ENCODE measurements at places on chromosomes 7 and 10. TPM values are rescaled to one million over a fixed set of nuclear protein-coding genes. Genes with fewer than 3 reads are reported as not detected.

The CALN1 gene
- under 0.01 TPM for total RNA-seq

The GRM3 gene
- total RNA-seq, result not detected

The ARHGEF5 gene
- 22.6 TPM for total RNA-seq

The FOXI2 gene
- total RNA-seq, result 0.21 TPM

The SKAP2 gene
- total RNA-seq, result 22.0 TPM

The OR2A7 gene
- total RNA-seq, result 2.8 TPM

The FKBP6 gene
- total RNA-seq, result not detected

The UCMA gene
- total RNA-seq, result not detected

The SPDYE2B gene
- not detected for total RNA-seq

The C7orf57 gene
- 0.34 TPM for total RNA-seq

The PDE6C gene
- total RNA-seq, result not detected

DNA sequence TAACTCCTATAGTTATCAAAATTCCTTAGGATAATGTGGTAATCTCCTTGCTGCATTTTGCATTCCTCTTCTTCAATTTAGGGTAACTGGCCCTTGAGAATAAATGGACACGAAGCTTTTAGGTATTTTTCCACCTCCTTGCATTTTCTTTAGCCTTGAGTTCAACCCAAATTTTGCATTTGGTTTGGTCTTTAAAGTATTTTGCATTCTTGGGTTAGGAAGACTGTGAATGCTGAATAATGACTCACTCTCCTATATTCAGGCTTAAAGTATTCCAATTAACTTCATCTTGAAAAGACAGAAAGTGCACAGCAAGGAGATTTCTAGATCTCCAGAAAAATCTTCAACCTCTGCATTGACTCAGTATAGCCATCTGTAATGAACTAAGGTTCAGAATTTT is 47.3 kb downstream of the TFPI2 start:
- no peak for DNase-seq

DNA sequence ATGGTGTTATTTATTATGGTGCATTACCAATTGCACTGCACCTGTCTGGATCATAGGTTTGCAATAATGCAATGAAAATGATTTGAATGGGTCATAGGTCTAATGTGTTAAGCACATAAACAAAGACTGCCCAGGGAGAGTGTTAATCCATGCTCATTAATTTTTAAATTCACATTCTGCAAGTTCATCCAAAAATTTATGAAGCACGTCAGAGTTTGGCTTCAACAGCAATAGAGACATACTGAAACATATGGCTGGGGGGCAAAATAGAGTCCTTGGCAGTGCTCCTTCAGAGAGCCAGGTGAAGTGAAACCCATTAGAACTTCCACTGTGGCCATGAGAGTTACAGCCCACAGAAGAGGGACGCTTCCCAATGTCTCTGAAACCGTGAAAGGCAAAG is 441.1 kb downstream of the POM121L12 start:
- no peak for DNase-seq

- no peak for DNase-seq
These were observed 114.1 kb upstream of the CARD11 start for GRCh38 chr7:3157566-3158287.

DNA sequence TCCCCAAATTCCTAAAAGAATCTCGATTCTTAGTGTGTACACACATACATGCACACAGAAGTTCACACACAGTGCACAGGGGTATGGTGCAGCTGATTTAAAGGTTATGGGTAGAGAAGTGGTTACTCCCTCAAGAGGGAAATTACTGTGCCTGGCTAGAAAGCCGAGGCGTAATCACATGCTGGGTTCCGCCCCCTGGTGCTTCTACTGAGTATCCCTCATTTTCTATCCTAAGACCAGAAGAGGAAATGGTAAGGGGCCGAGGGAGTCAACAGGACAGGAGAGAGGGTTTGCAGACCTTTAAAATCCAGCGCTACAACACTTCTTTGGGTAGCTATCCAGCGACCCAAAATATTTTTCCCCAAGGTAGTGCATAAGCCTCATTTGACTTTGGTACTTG is 147.3 kb upstream of the TMEM196 start:
- no peak for DNase-seq

DNA sequence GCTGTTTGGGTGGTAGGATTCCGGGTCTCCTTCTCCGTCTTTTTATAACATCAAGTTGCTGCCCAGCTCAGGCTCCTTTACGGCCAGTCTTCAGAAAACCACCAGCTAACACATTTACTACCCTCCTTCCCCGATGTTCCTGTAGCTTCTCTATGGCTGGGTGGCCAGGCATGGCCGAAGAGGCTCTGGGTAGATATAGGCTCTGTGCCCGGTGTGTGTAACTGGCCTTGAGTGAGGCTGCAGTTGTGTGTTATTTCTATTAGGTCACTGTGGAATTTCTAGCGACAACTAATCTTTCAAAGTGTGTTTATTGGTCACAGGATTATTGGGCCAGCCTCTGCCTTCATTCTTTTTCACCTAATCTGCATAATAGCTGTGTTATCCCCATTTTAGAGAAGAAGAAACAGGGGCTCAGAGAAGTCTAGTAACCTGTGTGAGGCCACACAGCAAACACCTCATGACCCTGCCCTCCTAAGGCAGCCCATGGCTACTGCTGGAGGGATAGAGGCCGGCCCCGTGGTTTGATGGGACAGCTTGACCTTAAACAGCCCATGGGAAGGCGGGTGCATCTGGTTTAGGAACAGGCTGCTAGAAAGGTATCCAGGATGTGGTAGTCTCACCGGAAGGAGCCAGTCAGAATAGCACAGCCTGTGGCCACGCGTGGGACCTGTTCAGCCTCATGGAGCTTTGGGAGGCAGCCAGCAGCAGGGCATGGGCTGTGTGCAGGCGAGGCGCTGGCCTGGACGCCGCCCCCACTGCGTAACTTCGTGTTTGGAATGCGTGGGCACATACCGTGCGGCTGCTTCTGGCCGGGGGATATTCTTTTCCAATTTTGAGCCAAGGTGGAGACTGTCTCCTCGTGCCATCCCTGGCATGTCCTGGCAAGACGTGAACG is 29.7 kb downstream of the HTRA1 start:
- DNase-seq, result no peak

DNA sequence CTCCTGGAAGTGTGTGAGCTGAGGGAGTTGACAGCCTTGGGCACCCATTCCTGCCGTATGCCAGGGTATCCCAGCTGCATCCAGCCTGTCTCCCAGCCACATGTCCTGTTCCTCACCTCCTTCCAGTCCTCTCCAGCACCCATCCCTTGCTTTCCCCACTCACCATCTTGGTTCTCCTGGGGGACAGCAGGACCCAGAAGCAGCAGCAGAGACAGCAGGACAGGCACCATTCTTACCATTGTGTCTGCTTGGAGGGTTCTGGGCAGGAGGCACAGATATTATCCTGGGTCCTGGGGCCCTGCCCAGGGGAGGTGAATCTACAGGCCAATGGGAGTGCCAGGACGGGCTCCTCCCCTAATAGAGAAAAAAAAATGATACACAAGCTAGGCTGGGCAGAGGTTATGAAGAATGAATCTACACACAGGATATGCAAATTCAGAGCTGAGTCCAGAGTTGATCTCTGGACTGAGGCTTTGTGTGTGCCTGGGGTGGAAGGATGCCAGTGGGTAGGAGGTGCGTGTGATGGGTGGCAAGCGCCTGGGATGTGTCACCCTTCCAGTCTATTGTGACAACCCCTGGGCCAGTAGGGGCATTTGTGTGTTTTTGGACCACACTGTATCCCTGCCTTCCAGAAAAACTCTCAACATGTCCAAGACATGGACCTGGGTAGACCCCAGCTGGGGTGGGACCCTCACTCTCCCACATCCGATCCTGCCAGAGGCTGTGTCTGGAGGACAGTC is at the start of gene AZGP1:
Gene AZGP1, minus strand, starts transcription at position 250 of the 740 bp plus-strand sequence. Its CDS starts 11 bp downstream, at position 239.
- no peak for DNase-seq

- no peak for DNase-seq
These were observed 29.8 kb downstream of the FAM20C start for GRCh38 chr7:221978-222715.

DNA sequence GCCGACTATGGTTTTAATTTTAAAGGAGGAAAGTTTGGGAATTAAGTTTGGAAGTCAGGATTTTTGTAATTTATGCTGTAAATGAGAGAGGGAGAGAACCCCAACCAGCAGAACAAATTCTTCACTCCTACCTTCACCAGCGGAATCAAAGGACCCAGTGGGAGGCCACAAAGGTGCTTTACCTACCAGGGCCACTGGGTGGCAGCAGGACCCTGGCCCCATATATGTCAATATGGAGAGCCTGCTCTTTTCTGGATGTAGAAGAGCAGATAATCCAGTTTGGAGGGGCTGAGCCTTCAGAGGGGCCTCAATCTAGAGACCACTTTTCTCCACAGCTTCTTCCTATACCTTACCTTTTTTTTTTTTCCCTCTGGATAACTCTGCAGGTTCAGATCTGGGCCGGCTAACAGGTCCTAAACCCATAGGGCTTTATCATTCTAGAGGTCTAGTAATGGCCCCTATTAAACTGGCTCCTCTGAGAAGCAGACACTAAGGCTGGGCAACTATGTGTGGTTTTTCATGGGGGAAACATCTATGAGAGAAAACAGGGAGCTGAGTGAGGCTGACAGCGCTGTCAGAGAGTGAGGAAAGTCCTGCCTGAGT is 8.5 kb upstream of the SCD start:
- no peak for DNase-seq

DNA sequence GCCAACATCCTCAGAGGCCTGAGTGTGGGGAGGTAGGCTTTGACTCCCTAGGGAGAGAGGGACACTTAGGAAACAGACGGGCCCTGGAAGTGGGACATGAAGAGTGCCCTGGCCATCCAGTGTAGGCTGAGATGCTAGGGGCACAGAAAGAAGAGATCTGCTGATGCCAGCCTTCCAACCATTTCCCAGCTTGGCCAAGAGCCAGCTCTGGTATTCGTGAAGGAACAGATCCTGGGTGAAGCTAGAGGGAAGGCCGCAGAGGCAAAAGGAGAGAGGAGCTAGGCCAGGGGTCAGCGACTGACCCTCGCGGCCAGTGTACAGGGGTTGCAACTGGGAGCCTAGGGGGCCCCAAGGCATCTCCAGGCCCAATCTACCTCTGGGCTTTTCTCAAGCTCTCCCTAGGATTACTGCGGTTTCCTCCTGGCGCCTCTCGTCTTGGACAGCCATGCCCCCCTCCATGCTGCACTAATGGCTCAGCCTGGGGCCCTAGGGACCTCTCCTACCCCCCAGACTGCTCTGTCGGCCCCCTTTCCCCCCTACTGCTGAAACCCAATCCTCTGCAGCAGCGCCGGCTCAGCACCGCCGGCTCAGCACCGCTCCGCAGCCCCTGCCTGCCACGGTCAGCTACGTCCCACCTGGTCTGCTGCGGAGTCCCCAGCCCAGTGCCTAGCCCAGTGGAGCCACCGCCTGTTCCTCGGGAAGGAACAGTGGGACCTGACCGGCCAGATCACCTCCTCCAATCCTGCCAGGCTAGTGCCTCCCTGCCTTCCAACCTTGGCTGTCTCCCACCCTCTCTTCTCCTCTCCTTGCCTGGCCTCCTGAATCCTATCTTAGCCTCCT is at the start of gene ASIC3:
Gene ASIC3, plus strand, starts transcription at position 556 of the 840 bp plus-strand sequence. CDS start 355 bp downstream, outside the sequence.
- no peak for DNase-seq

- DNase-seq, result no peak
These were observed 70.2 kb downstream of the KIAA1217 start for GRCh38 chr10:24279166-24279565.

- DNase-seq, result no peak
These were observed 64.8 kb upstream of the GRM8 start for GRCh38 chr7:127317447-127317961.

DNA sequence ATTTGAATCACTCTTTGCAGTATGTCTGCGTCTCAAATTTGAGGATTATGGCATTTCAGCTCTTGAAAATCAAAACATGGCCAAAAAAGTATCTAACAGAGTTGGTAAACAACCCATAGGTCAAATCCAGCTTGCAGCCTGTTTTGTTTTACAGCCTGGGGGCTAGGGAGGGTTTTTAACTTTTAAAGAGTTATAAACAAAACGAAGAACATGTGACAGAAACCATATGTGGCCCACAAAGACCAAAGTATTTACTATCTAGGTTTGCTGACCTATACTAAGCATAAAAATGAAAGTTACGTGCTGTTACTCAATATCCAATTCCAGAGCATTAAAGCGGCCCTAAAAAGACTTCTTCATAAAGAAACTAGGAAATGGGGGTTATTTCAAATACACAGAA is 55.5 kb upstream of the STARD3NL start:
- no peak for DNase-seq

- DNase-seq, result no peak
These were observed 54.1 kb downstream of the COPG2 start for GRCh38 chr7:130614449-130614848.

GRCh38 chr10:91299999-91300575 is 79.6 kb downstream of the PCGF5 start:
- DNase-seq, result no peak

DNA sequence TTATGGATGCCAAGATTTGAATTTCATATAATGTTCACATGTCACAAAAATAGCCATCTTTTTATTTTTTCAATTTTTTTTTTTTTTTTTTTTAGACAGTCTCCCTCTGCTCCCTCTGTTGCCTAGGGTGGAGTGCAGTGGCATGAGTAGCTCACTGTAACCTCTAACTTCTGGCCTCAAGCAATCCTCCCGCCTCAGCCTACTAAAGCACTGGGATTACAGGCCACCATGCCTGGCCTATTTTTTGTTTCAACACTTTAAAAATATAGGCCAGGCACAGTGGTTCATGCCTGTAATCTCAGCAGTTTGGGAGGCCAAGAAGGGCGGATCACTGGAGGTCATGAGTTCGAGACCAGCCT is 246.3 kb downstream of the SKIDA1 start:
- no peak for DNase-seq

DNA sequence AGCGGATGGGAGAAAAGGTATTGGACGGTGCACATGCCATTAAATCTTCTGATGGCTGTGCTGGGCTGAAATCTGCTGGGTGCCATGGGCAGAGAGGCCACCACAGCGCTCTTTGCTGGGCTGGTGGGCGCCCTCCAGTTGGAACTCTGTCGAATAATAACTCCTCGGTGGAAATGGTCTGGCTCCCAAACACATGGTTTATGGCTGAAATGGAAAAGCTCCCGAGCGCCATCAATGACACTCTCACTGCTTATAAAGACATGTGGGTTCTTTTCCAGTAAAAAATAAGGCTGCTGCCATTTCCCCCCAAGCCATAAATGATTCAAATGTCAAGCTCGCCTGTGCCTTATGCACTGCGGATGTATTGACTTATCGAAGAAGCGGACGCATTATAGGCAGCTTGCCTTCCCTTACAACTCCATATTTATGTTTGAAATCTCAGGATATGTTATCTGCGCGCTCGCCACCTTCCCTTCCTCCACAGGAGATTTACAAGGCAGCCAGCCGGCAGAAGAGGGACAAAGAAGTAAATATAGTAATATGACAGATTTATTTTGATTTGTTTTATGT is 239.0 kb upstream of the MKI67 start:
- DNase-seq, result no peak

DNA sequence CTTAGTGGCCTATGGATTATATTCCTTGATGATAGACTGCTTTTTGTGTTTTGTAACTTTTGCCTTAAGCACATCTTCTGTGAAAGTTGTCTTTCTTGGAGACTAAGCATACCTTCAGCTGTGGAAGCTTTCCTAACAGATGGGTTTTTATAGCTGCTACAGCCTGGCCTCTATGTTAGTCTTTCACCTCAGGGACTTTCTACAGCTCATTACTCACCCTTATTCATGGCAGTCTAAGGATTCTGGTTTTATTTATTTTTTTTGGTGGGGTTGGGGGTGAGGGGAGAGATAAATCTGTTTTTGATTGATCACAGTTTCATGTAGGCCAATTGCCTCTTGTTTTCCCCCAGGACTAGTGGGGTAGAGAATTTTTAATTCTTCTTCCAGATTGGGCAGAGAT is 219.9 kb downstream of the DKK1 start:
- no peak for DNase-seq

Measured in kidney epithelial cell (primary cell).